ENCODE measurements at places on chromosomes 4 and X.

DNA sequence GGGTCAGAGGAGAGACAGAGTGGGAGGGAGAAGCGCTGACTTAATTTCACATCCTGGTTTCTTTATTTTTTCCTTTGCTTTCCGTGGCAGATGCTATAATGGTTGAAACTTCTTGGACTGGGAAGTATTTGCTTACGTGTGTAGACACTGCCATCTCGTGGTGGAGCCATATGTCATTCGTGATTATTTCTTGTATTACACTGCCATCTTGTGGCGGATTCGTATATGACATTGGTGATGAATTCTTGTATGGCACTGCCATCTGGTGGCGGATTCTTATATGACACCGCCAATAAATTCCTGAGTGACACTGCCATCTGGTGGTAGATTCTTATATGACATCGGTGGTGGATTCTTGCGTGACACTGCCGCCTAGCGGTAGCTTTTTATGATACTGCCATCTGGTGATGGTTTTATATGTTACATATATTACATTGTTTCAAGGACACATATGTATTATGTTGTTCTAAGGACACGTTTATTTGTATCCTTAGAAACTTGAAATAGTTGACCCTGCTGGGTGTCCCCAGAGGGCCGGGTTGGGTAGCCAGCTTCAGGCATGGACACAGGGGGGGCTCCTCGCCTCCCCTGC, 37.3 kb upstream of the CLCN4 start:
- peak; percentile 92 for DNase-seq

GRCh38 chr4:126395664-126396063, 1080.9 kb downstream of the FAT4 start:
- DNase-seq: no peak

- DNase-seq: no peak
These were observed 250.4 kb upstream of the JADE1 start for GRCh38 chr4:128558896-128559679.

GRCh38 chr4:87491436-87491835, 37.7 kb downstream of the SPARCL1 start:
- DNase-seq: no peak

DNA sequence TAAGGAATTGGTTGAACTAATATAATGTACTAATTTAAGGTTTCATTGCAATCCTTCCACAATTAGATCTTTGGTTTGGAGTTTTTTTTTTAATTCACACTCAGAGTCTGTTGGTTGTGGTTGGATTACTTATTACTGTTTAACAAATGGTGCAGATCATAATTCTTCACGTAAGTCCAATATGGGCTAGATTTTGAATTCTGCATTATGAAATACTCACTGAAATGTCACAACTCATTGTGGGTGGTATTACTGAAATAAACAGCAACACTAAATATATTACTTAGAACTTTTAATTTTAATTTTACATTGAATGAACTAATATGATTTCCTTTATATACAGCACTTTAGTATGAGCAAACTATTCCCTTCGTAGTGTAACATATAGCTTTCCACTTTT, 94.2 kb upstream of the MYOZ2 start:
- DNase-seq: no peak

DNA sequence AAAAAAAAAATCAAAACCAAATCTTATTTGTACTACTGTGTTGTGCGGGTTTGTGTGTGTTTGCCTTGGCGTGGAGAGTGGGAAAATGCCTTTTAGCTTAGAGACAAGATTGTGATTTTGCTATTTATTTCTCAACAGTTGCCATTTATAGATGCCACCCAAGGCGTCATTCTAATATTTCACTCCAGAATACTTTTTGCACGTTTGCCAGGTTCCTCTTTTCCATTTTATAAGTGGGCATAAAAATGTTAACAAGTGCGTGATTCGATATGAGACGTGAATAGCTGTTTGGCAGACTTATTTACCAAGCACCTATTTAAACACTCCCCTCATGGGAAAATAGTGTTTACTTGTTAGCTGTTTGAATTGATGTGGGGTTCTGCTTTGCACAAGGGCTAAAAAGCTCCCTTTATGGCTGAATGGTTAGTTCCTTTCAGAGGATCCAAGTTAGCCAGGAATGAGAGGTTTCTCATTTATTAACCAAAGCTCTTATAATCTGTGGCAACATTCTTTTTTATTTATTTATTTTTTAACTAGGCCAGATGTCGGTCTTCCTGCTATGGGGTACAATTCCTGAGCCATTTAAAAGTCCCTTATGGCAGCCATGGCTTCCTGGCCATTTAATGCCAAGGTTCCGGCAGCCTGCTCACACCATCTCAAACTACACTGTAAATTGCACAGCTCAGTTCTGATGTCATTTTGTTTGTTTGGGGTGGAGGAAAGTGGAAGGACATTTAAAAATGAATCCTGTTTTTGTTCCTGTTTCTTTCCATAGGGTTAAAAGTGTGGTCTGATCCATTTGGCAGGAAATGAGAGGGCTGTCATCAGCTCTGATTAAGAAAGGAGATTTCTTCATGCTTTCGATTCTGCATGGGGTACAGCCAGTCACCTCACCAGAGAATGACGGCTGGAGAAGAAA, 14.6 kb downstream of the SMIM20 start:
- DNase-seq: no peak

All from activated CD8-positive, alpha-beta memory T cell treated with anti-CD3 and anti-CD28 coated beads for 24 hours (primary cell).